ENCODE measurements at places on chromosomes 7 and 10.

- no peak for DNase-seq
Measured at GRCh38 chr10:70668454-70668970, 3.8 kb upstream of the ADAMTS14 start.

GRCh38 chr7:34840176-34840785 is 182.3 kb downstream of the NPSR1 start:
- no peak for DNase-seq

- no peak for DNase-seq
Measured at GRCh38 chr10:4670737-4671136, 155.3 kb upstream of the AKR1E2 start.

DNA sequence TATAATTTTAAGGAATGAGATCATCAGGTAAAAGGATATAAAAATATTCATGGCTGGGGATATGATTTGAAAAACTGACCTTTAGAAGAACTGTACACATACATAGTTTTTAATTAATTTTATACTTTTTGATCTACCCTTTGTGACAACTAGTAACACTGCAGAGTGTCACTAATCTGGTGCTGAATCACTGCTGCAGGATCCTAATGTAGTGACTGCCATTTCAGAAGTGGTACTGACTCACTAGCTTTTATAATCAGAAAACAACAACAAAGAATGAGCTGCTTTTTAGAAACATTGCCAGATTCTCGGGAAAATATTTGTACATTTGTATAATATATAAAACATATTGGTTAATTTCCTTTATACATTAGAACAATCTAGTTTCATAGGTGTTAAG is 110.4 kb downstream of the HIPK2 start:
- no peak for DNase-seq

GRCh38 chr10:10498781-10499180 is 518.9 kb upstream of the CELF2 start:
- no peak for DNase-seq

GRCh38 chr7:140003913-140004382 is 58.8 kb downstream of the PARP12 start:
- DNase-seq = no peak

DNA sequence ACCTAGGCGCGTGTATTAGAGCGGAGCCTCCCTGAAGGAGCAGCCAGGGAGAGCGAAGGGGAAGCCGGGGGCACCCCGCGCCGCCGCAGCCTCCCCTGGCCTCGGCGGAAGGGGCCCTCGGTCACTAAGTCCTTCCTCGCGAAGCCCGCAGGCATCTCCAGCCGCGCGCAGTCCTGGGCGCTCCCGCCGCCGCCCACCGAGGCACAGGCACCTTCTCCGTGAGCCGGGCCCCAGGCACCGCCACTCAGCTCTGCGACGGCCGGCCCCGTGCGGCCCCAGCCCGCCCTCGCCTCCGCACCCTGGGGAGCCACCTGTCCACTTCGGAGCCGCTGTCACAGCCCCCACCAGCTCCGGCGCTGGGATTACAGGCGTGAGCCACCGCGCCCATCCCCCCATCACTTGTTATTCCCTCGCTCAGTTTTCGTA is 80.8 kb downstream of the ZNF467 start:
- no peak for DNase-seq

- peak; percentile 42 for DNase-seq
Measured at GRCh38 chr10:125029584-125030242, 87.8 kb downstream of the ZRANB1 start.

DNA sequence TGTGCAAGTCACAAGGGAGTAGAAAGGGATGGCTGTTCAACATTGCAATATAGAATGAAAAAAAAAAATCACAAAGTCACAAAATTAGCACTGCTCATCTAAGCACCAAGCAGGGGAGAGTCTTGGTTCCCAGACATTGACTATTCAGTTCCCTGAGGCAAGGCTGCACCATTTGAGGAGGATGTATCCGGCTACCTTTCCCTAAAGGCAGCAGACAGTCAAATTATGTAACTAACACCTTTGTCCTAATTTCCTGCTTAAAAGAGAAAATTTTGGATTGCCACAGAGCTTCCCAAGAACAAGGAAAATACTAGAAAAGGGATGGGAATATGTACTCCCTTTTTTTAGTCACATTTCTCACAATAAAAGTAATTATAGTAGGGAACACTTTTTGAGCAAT is 148.1 kb downstream of the PCLO start:
- no peak for DNase-seq

DNA sequence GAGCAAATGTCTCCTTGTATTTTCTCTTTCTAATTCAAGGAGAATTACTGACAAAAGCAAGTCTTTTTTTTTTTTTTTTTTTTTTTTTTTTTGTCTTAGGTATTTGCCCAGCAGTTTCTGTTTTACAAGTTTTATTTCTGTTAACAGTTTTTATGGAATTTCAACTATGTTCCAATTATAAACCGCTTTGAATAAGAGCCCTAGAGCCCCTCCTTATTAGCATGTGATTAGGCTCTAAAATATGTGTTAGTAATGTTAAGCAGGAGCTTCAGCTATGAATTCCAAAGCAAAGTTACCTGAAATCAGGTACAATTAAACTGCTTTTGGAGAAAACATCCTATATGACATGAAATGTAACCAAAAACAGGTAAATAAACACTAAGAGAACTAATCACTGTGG is 997.0 kb upstream of the POT1 start:
- no peak for DNase-seq

DNA sequence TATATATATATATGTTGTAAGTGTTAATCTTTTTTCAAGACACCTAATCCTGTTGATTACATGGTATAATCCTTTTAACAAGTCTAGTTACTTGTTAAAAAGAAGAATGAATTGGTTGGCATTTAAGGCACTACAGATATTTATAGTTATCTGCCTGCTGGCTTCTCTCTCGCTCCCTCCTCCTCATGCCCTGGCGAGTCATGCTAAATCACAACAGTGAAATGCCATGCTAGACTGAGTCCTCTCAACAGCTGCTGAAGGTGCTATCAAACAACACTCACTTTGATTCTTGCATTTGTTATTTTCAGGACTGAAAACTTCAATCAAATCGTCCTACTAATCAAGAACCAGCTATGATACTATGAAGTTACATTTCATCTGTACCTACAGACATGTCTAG is 15.4 kb downstream of the NRAP start:
- DNase-seq = no peak

DNA sequence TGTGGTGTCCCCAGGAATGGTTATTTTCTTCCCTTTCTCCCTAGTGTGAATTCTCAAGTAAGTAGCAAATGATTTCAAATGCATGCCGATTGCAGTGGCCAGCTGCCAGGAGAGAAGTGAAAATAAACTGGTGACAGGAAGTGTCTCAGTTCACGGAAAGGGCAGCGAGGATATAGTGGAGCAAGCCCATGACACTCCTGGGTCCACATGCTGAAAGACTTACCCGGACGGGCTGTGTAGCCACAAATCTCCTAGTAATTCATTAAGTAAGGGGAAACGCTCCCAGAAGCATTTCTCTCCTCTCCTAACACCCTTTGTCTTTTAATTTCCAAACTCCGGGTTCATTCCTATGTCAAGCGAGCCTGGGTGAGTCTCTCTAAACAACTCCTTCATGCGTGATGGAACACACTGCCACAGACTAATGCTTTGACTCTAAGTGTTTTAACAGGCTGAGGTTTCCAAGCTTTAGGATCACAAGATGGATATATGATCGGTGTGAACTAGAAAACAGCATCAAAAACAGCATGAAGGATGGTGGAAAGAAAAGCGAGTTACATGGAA is 125.6 kb downstream of the CYP26A1 start:
- DNase-seq = peak; percentile 38

- no peak for DNase-seq
Measured at GRCh38 chr7:50056131-50056530, 36.9 kb downstream of the ZPBP start.

GRCh38 chr10:69636626-69637605 is 6.9 kb downstream of the FAM241B start:
- no peak for DNase-seq

DNA sequence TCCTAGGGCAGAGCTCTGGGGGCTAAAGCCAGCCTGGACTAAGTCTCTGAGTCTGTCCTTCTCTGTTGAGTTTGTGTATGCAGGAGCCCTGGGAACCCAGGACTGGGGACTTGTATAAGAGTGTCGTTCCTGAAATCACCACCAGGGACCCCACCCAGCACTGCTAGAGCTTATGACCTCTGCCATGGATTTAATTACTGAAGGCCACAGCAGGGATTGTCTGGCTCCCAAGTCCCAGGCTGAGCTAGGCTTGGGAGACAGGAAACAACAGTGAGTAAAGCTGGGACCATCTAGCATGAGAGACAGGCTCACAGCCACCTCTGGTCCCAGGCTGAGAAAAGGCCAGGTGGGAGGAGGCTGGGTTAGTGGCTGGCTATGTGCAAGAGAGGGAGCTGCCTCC is 1.4 kb upstream of the TSPAN15 start:
- no peak for DNase-seq

DNA sequence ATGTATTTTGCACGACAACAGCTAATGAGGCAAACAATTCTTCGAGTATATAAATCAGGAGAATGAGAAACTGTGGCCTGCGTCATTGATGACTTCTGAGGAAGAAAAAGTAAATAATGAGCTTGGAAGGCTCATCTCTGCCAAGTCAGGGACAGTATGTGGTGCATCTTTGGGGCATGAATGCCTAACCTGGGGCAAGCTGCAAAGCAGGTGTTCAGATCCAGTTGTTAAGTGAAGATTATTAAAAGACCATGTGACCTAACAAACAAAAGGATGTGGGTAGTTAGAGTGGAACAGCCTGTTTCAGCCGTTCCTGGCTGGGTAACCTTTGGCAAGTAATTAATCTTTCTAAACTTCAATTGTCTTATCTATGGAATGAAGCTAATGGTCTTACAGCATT is 93.0 kb downstream of the LYZL2 start:
- DNase-seq = no peak

DNA sequence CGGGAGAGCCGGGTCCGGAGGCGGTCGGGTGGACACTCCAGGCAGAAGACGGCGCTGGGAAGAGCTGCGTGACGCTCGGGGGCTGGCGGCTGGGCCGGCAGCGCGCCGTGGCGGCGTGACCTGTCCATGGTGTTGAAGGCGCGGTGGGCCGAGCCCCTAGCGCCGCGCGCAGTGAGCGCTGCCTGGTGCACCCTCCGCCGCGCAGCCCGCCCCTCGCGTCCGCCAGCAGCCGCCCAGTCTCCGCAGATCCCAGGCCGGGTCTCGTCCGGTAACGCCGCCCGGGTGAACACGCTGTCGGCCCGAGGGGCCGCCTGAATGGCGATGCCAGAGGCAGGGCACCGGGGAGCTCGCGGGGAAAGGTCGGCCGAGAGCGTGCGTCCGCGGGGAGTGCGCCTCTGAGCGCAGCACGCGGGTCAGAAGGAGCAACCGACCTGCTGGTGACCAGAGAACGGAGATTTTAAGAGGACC is 657 bp upstream of the TMEM178B start:
- DNase-seq = no peak

DNA sequence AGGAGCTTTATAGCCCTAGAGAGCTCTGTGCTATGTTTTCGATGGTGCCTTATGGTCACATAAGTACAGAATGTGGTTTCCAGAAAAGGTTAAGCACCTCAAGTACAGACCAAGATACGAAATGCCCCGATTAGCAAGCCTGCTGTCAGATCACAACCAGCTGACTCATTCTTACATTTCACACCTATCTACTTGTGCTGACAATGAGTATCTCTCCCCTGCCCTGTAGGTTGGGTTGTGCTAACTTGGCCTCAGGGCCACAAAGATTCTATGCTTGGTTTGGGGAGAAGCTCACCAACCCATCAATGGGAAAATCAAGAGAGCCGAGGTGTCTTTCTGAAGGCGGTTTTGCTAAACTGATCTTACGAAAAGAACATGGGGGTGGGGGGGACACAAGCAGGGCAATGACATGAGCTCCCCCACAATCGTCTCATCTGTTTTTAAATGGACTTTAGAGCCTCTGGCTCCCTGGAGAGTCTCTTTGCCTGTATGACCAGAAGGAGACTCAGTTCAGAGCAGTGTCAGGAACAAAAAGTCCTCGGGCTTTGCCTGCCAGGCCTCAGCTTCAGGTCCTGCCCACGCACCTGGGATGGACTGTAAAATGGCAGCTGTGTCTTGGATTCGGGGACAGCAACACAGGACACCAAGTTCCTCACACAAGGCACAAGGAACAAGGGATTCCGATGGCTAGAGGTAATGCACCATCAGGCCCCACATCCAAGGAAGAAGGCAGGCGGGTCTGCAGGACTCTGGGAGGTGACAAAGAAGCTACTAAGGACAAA is 55.1 kb downstream of the FAM53B start:
- DNase-seq = no peak

GRCh38 chr7:33705333-33705833 is 200.0 kb upstream of the BMPER start:
- no peak for DNase-seq

DNA sequence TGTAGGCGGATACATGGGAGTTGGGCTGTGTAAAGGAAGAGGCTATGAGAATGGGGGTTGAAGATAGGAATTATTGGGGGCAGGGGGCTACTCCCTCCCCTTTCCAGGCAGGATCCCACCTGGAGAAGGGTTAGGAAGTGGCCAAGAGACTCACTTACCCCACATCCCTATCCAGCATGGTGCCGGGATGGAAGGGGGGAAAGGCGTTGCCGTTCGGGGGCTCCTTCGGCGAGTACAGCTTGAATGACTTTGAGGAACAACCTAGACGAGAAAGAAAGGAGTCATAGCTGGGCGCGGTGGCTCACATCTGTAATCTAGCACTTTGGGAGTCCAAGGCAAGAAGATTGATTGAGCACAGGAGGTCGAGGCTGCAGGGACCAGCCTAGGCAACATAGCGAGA is 8.9 kb downstream of the LDB1 start:
- no peak for DNase-seq

DNA sequence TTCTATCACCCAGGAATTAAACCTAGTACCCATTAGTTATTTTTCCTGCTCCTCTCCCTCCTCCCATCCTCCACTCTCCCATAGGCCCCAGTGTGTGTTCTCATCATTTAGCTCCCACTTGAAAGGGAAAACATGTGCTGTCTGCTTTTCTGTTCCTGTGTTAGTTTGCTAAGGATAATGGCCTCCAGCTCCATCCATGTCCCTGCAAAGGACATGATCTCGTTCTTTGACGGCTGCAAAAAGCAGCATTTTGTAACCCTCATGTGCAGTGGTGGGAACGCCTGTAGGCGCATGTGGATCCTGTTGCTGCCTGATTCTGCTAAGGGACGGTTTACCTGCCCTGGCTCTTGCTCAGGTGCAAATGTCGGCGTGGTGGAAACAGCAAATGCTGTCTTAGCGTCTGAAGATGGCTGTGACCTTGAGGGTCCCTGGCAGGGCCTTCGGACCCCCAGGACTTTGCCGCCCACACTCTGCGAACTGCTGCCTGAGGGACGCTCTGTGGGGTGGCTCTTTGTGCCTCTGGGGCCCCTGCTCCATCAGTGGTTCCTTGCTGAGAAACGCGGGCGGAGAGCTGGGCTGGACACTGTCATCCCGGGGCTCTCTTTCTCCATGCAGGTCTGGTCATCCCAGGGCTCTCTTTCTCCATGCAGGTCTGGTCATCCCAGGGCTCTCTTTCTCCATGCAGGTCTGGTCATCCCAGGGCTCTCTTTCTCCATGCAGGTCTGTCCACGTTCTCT is 5.6 kb upstream of the MTG1 start:
- no peak for DNase-seq

DNA sequence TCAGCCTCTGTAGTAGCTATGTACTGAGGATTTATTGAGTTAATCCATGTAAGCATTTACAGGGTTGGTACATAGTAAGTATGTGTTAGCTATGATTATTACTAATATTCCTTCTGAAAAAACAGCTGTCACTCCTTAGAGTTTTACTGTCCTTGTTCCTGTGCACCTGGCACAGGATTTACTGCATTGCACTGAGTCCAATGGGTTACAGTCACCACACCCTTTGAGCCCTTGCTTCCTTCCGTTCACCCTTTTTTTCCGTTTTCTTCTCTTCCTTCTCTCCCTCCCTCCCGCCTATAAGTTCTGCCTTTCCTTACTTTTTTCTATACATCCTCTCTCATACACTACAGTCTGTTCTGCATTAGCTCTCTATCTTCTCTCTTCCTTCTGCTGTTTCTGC is 12.5 kb upstream of the CDK6 start:
- no peak for DNase-seq

Data from AG04449 (cell line).